ENCODE measurements at places on chromosomes 4 and X. TPM values are rescaled to one million over a fixed set of nuclear protein-coding genes. Genes with fewer than 3 reads are reported as not detected.

Gene CSN1S1
- not detected for total RNA-seq

DNA sequence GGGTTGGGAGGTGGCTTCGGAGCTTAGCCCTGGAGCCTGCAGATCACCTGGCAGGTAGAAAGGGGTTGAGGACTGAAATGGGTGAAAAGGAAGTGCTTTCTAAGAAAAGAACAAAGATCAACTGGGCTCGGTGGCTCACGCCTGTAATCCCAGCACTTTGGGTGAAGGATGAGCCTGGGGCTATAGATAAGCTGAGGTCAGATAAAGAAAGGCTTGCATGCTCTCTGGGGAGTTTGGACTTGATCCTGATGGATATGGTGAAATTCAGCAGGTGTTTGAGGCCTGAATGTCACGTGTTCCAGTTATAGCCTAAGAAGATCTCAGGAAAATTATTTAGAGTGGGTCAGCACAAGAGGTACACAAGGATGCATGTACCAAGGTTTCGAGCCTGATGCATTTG lies 40.8 kb downstream of the SLC34A2 start:
- no peak for DNase-seq

GRCh38 chrX:107597264-107597663 lies 31.0 kb upstream of the PRPS1 start:
- no peak for DNase-seq

DNA sequence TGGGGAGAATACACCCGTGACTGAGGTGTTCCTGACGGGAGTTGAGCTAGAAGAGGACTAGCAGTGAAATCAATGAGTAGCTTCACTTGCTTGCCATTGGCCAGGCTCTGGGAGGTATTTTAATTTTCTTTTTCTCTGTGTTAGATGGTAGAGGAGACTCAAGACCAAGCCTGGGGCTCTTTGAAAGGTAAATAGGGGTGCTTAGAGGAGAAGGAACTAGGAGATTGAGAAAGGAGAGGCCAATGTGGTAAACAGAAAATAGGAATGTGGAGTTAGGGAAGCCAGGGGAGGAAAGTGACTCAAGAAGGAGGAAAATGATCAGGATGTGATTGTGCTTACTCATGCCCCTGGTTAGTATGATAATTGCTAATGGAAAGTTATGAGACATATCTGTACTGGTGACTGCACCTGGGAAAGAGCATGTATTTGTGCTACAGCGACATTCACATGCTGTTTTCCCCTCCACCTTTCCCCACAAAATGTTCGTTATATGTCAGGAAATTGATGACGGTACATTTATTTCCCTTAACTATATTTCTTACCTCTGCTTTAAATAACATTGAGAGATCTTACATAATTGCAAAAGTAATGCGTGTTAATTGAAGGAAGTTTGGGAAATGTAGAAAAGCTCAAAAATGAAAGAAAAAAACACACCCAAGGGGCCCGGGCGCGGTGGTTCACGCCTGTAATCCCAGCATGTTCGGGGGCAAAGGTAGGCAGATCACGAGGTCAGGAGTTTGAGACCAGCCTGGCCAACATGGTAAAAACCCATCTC lies 16.9 kb upstream of the LRBA start:
- DNase-seq: peak; percentile 43

Gene LAP3
- 216 TPM for total RNA-seq

- peak; percentile 3 for DNase-seq
These were observed 836 bp downstream of the PRRG1 start for GRCh38 chrX:37350034-37350365.

Gene GABRG1
- 1.0 TPM for total RNA-seq

DNA sequence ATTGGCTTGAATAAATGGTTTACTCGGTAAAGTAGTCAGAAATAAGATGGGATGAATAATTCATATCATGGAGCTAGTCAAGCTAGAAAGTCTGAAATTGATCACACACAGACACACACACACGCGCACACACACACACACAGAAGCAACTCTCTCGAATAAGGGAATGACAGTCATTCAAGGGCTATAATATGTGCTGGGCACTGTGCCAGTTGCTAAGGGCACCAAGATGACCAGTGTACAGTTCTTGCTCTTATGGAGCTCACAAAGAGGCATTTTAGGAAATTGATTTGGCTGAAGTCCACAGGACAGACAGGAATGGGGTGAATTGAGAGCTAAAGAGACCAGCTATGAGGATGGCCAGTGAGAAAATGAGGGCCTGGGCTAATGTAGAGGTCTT lies 34.2 kb upstream of the SH3D19 start:
- DNase-seq: no peak

Gene OTUD6A
- not detected for total RNA-seq

DNA sequence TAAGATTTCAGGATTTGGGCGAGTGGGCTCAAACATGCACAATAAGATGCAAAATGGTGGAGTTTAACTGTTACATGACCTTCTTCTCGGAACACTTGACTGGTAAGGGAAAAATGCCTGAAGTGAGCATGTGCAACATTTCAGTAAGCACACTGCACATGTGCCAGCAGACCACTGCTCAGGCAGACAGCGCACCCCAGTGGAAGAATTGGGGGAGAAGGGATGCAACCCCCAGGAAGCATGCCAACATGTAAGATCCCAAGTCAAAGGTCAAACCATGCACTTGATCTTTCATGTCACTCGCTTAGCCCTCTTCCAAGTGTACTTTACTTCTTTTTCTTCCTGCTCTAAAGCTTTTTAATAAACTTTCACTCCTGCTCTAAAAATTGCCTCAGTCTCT lies 256.3 kb downstream of the CENPC start:
- peak; percentile 49 for DNase-seq

GRCh38 chr4:144579411-144580030 lies 66.4 kb upstream of the HHIP start:
- DNase-seq: no peak

Gene BMP3
- not detected for total RNA-seq

GRCh38 chrX:3461397-3462165 lies 115.1 kb upstream of the MXRA5 start:
- DNase-seq: peak; percentile 36

Gene RAB9B
- 0.74 TPM for total RNA-seq

DNA sequence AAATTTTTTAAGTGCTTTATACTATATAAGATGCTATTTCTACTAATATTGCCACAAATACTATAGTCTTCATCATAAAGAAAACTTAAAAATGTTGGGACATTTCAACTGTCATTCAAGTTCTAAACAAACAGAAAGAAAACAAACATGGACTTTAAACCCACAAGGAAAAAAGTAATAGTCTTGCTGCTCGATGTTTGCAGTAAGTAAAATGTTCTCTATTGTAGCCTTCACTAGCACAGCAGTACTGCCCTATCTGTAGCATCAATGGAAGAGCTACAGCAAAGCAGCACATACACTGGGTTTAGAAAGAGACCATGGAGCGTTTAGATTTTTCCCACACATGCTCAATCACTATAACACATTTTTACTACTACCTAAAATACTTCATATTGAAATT lies 146.8 kb downstream of the KLHL13 start:
- no peak for DNase-seq

- DNase-seq: no peak
These were observed 19.6 kb upstream of the CXCL5 start for GRCh38 chr4:74018116-74018515.

DNA sequence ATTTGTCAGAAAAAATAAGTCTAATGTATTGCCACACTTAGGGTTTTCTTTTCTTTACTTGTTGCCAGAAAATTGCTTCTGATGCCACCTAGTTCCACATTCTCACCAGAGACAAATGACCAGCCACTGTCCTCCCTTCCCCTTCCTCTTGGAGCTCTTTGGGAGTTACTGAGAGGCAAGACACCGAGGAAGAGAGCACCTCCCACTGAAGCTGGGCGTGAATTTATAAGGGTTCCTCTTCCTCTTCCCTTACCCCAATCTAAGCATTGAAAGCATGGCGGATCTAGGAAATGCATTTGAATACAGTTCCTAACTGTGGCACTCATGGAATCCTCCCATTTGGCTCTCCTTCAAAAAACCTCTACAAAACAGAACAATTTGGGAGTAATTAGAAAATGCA lies 30.0 kb downstream of the ANXA3 start:
- no peak for DNase-seq

DNA sequence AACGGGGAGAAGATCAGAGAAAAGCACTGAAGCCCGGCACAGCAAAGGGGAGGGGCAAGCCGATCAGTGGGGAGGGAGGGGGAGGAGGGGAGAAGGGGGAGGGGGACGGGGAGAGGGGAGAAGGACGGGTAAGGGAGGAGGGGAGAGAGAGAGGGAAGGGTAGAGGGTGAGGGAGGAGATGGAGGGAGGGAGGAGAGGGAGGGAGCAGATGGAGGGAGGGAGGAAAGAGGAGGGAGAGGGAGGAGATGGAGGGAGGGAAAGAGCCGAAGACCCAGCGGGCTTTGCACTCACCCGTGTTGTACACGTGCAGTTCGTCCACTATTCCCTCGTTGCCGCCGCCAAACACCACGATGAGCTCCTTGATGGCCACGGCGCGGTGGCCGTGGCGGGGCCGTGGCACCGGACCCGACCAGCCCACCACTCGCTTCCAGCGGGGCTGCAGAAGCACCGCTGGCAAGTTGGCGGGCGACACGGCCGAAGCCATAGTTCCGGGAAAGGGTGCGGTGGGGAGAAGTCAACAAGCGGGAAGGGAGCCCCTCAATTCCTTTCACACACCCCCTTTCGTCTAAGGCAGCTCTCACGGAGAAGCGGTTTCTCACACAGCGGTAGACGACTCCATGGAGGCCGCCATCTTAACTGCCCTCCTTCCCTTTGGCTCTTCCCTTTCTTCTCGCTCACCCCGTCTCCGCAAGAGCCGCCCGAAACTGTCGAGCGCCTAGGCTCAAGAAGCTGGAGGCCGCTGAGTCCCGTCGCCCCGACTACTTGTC lies 1.1 kb downstream of the HCFC1 start:
- DNase-seq: peak; percentile 68

Gene LRIT3
- total RNA-seq: not detected

Gene TBC1D9
- 12.9 TPM for total RNA-seq

Gene TDO2
- total RNA-seq: 6.2 TPM

DNA sequence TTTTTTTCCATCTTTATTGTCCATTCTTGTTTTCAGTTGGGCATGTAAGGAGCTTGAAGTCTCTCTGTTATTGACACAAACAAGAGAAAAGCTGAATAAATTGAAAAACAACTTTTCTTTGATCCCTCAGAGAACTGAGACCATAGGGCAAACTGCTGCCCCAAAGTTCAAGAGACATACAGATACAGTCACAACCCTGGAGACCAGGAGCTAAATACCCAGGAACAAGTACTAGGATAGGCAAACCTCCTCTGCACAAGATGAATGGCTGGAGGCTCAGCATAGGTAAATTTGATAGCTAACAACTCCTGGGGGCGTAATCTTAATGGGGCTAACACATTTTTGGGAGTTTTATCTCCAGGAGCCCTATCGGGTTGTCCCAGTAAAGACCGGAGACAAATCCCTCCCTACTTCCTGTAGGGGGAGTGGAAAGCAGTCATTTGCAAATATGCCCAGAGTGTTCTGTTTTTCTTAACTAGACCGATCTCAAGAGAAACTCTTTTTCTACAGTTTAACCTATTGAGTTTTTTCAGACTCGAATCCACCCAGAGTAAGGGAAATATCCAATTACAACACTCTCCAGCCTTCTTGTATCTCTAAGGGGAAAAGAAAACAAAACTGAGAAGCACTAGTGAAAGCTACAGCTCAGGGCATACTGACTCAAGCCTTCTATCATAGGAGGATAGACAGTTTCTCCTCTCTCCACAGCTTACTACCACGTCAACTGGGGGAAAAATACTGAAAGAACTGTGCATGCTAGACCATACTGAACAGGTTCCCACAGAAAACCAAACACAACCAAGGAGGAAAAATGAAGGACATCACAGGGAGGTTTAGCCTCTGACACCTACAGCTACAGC lies 23.1 kb downstream of the MAGEA8 start:
- DNase-seq: no peak

- no peak for DNase-seq
These were observed 200.1 kb downstream of the NPNT start for GRCh38 chr4:106095408-106095807.
